Stimulated activated CD8-positive, alpha-beta memory T cell treated with anti-CD3 and anti-CD28 coated beads, Interleukin-7, amount 100 ng/mL, for 4 hours (primary cell): ENCODE measurements at places on chromosomes 4 and X.

GRCh38 chr4:149723065-149723464 is 92.6 kb downstream of the IQCM start:
- no peak for DNase-seq

GRCh38 chr4:125904802-125905201 is 590.0 kb downstream of the FAT4 start:
- DNase-seq: no peak

GRCh38 chrX:148771440-148771839 is 271.0 kb downstream of the AFF2 start:
- DNase-seq: no peak

DNA sequence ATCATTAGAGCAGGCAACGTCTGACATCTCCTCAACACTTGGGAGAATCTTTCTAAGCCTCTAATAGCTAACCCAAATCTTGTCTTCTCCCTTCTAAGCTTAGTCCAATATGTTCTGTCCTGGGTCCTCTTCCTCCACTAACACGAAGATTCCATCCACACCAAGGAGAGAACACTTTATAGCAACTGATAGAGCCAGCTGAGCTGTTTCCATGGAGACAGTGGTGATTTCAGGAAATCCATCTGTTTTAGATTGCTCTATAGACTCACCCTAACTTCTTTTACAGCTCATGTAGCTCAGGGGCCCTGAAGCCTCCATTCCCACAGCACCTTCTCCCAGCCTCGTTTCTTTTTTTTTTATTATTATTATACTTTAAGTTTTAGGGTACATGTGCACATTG is 37.4 kb downstream of the SCD5 start:
- DNase-seq: no peak

GRCh38 chr4:163776957-163777356 is 282.5 kb downstream of the TMA16 start:
- DNase-seq: no peak

- DNase-seq: no peak
Measured at GRCh38 chrX:13569479-13570260, at the start of gene EGFL6. EGFL6 (plus strand) TSS chrX:13569601; CDS start chrX:13569862, 261 bp downstream.

DNA sequence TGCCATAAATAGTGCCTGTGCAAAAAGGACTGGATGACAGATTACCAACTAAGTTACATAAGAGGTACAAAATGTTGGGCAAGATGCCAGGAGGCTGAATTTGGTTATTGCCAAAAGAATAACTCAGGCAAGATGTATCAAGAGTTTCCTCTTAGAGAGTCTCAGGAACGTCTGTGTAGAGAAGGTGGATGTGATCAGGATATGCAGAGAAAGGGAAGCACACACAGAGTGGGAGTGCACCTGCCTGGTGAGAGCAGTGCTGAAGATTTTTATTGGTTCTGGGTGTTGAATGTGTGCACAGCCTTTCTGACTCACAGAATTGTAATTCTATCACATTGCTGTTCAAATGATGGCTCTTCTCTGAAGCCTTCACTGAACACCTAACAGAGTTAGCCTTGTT is 156.8 kb upstream of the HS3ST1 start:
- DNase-seq: no peak

DNA sequence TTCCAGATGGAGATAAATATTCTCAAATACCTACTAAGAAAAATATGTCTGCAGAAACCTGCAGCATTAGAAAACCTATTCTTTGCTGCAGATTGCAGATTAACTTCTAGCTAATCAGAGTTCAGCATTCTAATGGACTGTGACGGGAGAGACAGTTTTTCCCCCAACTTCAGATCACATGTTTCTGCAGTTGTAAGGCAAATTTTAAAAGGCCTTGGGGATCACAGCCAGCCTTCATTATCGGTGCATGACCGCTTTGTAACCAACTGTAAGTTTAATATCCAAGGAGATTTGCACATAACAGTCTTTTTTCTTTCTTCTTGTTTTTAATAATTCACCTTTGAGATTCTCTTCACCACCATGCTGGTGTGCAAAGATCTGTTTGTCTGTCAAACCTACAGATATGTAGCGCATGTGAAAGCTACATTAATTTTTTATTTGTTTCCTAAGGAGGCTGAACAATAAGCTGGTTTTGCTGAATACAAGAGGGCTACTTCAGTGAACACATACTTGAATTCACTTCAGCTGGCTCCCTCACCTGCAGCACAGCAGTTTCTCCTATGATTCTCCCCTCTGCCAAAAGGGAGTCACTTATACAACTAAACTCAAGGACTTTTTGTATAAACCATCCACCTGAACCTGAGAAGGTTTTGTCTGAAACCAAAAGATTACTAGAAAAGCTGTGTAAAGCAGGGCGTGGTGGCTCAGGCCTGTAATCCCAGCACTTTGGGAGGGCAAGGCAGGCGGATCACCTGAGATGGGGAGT is 488.5 kb downstream of the RPA4 start:
- no peak for DNase-seq

DNA sequence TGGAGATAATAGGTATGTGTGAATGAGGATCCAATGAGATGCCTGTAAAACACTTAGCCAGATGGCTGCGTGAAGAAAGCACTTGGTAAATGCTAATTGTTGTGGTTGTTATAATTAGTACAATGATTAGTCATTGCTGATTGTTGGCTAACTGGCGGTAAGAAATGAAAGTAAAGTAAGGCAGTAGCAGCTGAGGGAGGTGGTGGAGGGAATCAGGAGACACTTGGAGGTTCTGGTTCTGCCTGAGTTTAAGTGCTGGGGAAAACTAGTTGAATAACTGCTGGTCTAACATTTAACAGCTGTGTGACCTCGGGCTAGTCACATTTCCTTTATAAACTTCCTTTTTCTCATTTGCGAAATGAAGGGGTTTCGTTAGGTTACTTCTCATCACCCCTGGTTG is 30.9 kb downstream of the CD38 start:
- DNase-seq: no peak

- no peak for DNase-seq
Measured at GRCh38 chr4:2338754-2339457, 77.0 kb upstream of the MXD4 start.

DNA sequence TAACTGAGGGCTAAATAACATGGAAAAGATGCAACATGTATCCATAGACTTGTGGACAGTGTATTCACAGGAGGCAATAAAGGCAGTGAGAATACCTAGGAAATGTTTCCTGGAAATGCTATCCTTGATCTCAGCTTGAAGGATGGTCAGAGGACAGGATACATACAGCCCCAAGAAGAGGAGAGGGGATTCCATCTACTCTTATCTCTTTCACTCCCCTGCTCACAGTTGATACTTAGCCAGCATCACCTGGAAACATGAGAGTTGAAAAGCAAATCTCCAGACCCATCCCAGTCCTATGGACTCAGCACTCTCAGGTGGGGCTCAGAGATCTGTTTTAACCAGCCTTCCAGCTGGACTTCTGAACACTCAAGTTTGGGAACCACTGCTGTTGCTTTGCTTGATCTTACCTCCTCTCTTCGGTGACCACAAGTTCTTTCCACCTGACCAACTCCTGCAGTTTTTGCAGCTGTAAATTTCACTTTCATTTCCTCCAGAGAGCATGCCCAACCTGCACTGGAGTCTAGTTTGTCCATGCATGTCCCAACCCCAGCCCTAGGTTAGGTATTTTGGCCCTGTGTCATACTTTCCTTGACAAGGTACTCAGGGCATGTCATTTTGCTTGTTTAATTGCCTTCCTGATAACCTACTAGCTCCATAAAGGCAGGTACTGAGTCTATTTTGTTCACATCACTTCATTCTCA is 10.4 kb downstream of the RELL1 start:
- DNase-seq: no peak

GRCh38 chr4:72286185-72286584 is 254.4 kb downstream of the NPFFR2 start:
- DNase-seq: no peak

DNA sequence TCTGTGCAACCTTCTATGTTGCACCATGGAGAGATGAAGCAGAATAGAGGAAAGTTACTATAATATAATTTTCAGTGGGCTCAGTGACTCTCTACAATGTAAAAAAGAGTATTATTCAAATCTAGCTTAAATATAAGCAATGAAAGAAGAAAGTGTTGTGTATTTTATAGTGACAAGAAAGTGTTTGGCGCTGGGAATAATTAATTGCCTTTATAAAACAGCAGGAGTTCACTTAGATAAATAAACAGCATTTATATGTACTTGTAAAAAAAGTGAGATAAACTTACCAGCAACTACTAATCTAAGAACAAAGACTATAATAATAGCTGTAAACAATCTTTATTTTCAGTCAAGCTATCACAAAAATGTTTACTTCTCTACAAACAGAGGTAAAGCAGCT is 488.9 kb upstream of the PCDH10 start:
- no peak for DNase-seq

DNA sequence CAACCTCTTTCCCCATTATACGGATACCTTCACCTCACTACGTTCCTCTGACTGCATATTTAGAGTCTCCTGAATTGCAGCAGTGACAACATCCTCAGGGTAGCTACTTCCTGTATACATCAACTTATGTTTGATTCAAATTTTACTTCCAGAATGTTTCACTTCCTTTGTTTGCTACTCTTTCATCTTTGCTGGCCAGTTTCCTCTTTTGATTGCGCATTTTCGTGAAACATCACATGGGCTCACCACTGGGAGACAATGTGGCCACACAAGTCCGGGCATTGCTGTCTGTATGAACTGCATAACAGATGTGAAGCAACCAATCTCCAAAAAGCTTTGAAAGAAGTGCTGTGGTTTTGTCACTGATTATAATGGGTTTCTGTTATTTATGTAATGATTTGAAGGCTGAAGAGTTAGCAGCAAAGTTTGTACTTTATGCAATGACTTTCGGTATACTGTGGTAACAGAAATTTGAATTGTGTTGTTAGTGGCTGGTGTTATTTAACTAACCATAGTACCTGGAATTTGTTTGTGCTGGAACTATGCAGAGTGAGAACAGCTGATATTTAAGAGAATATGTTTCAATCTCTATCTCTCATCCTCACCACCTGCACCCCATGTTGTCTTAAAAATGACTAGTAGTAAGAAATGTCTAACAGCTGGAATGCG is 7.4 kb downstream of the SNCA start:
- no peak for DNase-seq

DNA sequence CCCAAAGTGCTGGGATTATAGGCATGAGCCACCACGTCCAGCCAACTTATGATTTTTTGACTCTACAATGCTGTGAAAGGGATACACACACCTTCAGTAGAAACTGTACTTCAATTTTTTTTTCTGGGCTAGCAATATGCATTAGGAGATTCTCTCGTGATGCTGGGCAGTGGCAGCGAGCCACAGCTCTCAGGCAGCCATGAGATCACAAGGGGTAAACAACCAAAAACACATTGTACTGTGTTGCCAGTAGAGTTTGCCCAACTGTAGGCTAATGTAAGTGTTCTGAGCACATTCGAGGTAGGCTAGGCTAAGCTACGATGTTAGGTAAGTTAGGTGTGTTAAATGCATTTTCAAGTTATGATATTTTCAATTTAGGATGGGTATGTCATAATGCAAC is 25.7 kb downstream of the RAB33A start:
- no peak for DNase-seq

GRCh38 chr4:165765053-165765452 is 108.0 kb upstream of the TLL1 start:
- DNase-seq: no peak

DNA sequence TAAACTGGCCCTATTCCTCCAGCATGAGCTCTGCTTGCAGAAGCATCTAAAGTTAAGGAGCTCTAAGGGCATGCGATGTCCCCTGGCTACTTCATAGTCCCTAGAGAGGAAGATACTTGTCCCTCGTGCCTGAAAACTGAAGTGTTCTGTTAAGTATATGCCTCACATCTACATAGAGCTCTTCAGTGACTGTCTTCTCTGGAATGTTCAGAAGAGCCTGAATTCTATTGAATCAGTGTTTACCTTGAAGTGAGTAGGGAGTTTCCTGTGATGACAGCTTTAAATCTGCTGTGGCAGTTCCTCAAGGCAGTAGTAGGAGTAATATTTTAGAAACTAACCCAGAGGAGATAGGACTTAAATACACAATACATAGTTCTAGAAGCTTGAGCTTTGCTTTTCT is 111.2 kb downstream of the ZNF518B start:
- no peak for DNase-seq

DNA sequence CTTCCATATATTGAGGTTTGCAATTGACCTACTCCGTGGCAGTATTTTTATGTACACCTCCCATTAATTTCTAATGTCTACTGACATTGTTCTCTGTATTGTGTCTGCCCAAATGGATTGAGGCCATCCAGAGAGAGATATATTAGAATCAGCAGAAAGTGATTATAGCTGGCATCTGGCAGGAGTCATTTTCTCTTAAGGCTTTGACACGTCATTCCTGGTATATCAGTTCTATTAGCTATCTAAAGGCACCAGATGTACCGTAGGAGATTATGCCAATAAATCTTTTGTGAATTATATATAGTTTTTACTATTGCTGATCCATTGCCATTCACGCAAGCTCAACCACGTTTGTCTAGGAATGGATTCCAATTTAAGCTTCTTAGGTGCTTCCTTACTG is 1026.4 kb upstream of the IGFBP7 start:
- DNase-seq: no peak

- DNase-seq: no peak
Measured at GRCh38 chr4:24244663-24245490, 339.5 kb downstream of the DHX15 start.

GRCh38 chrX:40154853-40155588 is 57.3 kb upstream of the BCOR start:
- DNase-seq: no peak

GRCh38 chr4:100417565-100417964 is 100.3 kb downstream of the EMCN start:
- no peak for DNase-seq

DNA sequence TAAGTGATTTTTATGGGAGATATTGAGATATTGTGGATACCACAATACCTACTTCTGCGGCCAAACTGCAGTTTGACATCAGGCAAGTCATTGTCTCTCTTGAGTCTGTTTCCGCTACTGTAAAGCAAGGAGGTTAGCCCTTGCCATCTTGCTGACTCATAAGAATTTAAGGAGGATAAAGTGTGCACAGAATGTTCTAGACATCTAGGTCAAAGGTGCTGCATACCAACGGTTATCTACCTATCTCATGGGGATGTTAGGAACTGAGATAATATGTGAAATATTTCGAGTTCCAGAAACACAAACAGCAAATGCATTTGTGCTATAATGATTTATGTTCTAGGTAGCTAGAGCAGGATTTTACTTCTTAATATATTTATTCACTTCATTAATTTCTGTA is 211.5 kb upstream of the NR3C2 start:
- no peak for DNase-seq

- no peak for DNase-seq
Measured at GRCh38 chrX:107755721-107756120, 19.9 kb downstream of the TSC22D3 start.

- no peak for DNase-seq
Measured at GRCh38 chrX:3346501-3347259, at the start of gene MXRA5. MXRA5 (minus strand) TSS chrX:3346652; CDS start chrX:3343833, 2,819 bp downstream.

DNA sequence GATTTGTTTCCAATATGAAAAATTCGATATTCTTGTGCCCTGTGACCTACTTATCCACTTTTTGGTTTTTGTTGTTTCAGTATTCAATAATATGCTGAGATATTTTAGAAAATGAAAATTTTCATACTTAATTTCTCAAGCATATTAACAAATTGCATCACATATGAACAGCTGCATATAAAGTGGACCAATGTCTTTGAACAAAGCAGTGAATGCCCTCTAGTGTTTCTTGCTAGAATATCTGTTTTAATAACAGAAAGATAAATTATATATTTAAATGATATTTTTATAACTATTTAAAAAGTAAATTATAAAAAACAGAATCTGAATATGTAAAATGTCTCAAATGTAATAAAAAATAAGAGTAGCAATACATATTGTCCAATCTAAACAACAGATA is 31.7 kb upstream of the INTU start:
- no peak for DNase-seq
